Activated CD4-positive, alpha-beta T cell treated with anti-CD3 and anti-CD28 coated beads, Interleukin-2, amount 10 ng/mL, durations not matched to agents 7 days and 5 days (primary cell): ENCODE measurements at places on chromosomes 2 and 18. TPM values are rescaled to one million over a fixed set of nuclear protein-coding genes. Genes with fewer than 3 reads are reported as not detected.
A peak's percentile ranks its signal among the peaks of the same experiment; 100 is the strongest.

CTNNA2 gene
- not detected for total RNA-seq

ZSWIM2 gene
- total RNA-seq: not detected

CD28 gene
- 163 TPM for total RNA-seq

KIF5C gene
- total RNA-seq: 6.0 TPM

CABYR gene
- total RNA-seq: 1.3 TPM

GPR45 gene
- total RNA-seq: not detected

OXER1 gene
- not detected for total RNA-seq

CNDP1 gene
- total RNA-seq: not detected

CRYGA gene
- total RNA-seq: not detected

DNA sequence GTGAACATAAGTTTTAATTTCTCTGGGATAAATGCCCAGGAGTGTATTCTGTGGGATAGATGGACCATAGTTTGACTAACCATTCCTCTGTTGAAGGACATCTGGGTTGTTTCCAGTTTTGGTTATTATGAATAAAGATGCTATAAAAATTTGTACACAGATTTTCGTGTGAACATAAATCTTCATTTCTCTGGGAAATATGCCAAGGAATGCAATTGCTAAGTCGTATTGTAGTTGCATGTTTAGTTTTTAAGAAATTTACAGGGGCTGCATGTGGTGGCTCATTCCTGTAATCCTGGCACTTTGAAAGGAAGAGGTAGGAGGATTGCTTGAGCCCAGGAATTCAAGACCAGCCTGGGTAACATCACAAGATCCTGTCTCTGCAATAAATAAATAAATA lies 6.9 kb upstream of the SLC11A1 start:
- H3K27me3 ChIP-seq: peaks cover 1% of the 10 kb centered on the region
- no peak overlapping the region for H3K27ac ChIP-seq
- no peaks in the 10 kb centered on the region for H3K36me3 ChIP-seq

GRCh38 chr2:233064530-233065199 lies 4.5 kb downstream of the INPP5D start:
- peaks cover 65% of the 10 kb centered on the region for H3K4me1 ChIP-seq
- no peaks in the 10 kb centered on the region for H3K27me3 ChIP-seq
- H3K4me3 ChIP-seq: peak overlapping the region; percentile 22
- peaks cover 75% of the 10 kb centered on the region for H3K36me3 ChIP-seq

- H3K27ac ChIP-seq: no peak overlapping the region
- no peaks in the 10 kb centered on the region for H3K27me3 ChIP-seq
- H3K4me3 ChIP-seq: no peak overlapping the region
- DNase-seq: no peak
- H3K4me1 ChIP-seq: no peaks in the 10 kb centered on the region
These were observed 194.9 kb upstream of the BOD1L2 start for GRCh38 chr18:56952026-56952425.

DNA sequence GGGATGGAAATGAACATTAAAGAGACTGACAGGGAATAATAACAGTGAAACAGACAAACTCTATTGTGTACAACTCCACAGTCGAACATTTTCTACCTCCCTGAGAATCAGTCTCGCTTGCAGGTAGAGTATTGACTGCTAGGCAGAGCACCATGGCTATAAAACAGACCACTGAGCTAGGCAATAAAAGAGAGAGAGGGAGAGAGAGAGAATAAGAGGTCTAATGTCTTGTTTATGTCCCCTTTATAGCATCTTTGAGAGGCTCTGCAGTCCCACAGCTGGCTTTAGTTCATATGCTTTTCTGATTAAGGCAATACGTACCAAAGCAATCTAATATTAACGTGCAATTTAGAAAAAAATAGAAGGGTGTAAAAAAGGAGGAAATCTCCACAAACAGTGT lies 652.6 kb downstream of the NRXN1 start:
- no peaks in the 10 kb centered on the region for H3K4me1 ChIP-seq
- no peaks in the 10 kb centered on the region for H3K27me3 ChIP-seq
- H3K27ac ChIP-seq: no peak overlapping the region
- H3K36me3 ChIP-seq: no peaks in the 10 kb centered on the region
- no peak for DNase-seq

DNA sequence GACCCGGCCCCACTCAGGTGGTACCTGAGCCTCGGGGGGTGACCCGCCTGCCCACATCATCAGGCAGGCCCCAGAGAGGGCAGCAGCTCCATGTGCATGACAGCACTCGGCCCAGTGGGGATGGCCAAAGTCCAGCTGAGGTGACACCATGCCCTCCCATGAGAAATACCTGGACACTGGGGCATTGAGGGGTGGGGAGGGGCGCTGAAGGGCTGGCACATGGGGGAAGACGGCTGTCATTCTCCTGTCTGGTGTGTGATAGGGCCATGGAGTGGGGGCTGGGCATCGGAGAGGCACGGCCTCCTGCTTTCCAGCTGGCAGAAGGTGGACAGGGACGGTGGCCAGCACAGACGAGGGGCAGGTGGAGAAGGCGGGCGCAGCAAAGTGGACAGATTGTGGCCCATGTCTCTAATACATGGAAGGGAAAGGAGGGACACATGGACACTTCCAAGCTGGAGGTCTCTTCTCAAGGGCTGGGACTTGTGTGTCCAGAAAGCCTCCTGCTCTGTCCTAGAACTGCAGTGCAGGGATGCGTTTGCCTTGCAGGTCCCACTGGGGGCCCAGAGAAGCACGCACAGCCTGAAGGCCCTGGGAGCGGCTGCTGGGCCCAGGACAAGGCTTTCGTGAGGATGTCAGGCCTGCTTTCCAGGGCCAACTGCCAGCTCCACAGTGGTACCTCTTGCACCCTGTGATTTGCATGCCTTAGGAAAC lies 302.2 kb downstream of the NDUFA10 start:
- no peaks in the 10 kb centered on the region for H3K4me1 ChIP-seq
- no peak overlapping the region for H3K27ac ChIP-seq
- H3K27me3 ChIP-seq: no peaks in the 10 kb centered on the region
- DNase-seq: no peak
- H3K36me3 ChIP-seq: no peaks in the 10 kb centered on the region
- H3K4me3 ChIP-seq: no peak overlapping the region

GRCh38 chr2:98086491-98087446 lies at the start of gene VWA3B:
Gene VWA3B, plus strand, starts transcription at chr2:98087167. Its CDS starts 5,926 bp downstream, at chr2:98093093.
- peaks cover 35% of the 10 kb centered on the region for H3K27me3 ChIP-seq
- H3K4me1 ChIP-seq: peaks cover 34% of the 10 kb centered on the region
- peak; percentile 54 for DNase-seq
- H3K27ac ChIP-seq: no peak within 1 kb of the TSS
- no peaks in the 10 kb centered on the region for H3K36me3 ChIP-seq
- peak within 1 kb of the TSS; percentile 68 for H3K4me3 ChIP-seq

DNA sequence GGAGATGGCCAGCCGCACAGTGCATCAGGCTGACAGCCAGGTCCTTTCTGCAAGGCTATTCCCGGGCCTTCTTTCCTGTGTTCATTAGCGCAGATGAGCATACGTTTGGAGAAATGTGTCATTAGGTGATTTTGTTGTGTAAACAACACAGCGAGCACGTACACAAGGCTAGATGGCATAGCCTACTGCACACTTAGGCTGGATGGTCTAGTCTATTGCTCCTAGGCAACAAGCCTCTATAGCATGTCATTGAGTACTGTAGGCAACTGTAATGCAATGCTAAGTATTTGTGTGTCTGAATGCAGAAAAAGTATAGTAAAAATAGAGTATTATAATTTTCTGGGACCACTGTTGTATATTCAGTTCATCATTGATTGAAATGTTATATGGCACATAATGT lies 50.9 kb upstream of the PHLPP1 start:
- no peak overlapping the region for H3K4me3 ChIP-seq
- H3K27me3 ChIP-seq: no peaks in the 10 kb centered on the region
- no peaks in the 10 kb centered on the region for H3K4me1 ChIP-seq
- DNase-seq: no peak
- no peaks in the 10 kb centered on the region for H3K36me3 ChIP-seq

DNA sequence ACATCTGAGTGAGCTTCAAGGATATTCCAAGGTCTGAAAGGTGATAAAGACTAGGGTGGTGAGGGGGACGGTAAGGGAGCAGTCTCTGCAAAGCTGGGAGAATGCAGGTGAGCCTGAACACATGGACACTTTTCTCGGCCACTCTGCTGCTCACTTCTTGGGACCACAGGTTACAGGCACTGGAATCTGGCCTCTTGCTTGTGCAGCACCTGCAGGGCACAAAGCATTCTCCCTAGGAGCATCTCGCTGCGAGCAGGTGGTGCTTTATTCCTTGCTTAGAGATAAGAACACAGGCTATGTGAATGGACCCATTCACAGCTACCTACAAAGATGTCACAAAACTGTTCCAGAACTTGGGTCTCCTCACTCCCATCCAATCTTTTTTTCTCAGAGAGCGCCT lies 153.2 kb downstream of the DDX1 start:
- peaks cover 6% of the 10 kb centered on the region for H3K27me3 ChIP-seq
- H3K4me1 ChIP-seq: no peaks in the 10 kb centered on the region
- H3K4me3 ChIP-seq: no peak overlapping the region

DNA sequence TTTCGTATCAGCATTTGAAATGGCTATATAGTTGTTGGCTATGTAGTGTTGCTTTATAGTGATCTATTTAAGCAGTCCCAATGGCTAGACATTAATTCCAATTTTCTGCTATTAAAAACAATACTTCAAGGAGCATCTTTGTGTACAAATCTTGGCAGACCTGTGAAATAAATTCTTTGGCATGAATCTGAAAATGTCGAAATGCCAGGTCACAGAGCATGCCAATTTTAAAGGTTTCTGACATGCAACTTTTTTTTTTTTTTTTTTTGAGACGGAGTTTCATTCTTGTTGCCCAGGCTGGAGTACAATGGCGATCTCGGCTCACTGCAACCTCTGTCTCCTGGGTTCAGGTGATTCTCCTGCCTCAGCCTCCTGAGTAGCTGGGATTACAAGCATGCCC lies 26.8 kb upstream of the CABLES1 start:
- DNase-seq: no peak
- H3K27ac ChIP-seq: no peak overlapping the region
- H3K27me3 ChIP-seq: peaks cover under 1% of the 10 kb centered on the region
- no peak overlapping the region for H3K4me3 ChIP-seq

DNA sequence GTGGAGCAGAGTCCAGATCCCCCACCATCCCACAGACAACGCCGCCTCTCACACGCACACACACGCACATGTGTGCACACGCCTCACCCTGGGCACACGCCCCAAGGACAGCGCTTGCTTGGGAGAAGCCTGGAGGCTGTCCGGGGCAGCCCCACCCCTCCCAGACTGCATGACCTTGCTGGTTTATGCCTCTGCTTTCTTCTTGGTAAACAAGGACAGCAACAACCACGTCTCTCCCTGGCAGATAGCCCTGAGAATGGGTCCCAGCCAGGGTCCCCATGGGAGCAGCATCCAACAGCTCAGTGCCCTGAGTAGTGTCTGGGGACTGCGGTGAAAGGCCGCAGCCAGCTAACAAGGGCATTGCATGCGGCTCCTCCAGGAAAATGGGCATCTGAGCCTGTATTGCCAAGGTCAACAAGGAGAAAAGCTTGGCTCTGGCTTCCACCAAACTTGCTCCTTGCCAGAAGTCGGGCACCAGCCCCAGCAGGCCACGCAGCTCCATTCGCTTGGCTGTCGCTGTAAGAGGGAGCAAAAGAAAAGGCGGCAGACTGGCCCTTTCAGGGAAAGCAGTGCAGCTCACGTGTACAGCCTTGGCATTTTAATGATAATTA lies 234.6 kb downstream of the EIPR1 start:
- no peaks in the 10 kb centered on the region for H3K4me1 ChIP-seq
- no peak overlapping the region for H3K27ac ChIP-seq
- no peak for DNase-seq
- H3K36me3 ChIP-seq: peaks cover 3% of the 10 kb centered on the region
- H3K27me3 ChIP-seq: no peaks in the 10 kb centered on the region

GRCh38 chr2:242052421-242052820 lies 182.9 kb downstream of the RTP5 start:
- H3K27ac ChIP-seq: no peak overlapping the region
- no peaks in the 10 kb centered on the region for H3K4me1 ChIP-seq
- no peak for DNase-seq
- no peak overlapping the region for H3K4me3 ChIP-seq
- peaks cover 52% of the 10 kb centered on the region for H3K27me3 ChIP-seq
- H3K36me3 ChIP-seq: peaks cover 2% of the 10 kb centered on the region

DNA sequence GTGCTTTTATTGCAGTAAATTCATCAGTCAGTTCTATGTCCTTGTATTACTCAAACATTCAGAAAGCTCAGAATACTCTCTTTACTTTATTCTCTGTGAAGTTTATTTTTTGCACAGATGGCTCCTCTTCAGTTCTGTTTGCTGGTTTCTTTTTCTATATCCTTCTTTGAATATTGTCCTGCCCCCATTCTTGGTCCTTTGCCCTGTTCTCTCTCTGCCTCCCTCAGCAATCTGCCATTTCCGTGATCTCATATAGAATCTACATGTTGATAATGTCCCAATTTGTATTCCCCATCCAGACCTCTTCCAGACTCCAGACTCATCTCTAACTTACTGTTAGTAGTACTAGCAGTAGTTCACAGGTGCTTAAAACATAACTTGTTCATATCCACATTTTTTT lies 102.6 kb downstream of the HNMT start:
- no peaks in the 10 kb centered on the region for H3K27me3 ChIP-seq
- no peak for DNase-seq
- H3K4me1 ChIP-seq: no peaks in the 10 kb centered on the region
- no peak overlapping the region for H3K4me3 ChIP-seq

DNA sequence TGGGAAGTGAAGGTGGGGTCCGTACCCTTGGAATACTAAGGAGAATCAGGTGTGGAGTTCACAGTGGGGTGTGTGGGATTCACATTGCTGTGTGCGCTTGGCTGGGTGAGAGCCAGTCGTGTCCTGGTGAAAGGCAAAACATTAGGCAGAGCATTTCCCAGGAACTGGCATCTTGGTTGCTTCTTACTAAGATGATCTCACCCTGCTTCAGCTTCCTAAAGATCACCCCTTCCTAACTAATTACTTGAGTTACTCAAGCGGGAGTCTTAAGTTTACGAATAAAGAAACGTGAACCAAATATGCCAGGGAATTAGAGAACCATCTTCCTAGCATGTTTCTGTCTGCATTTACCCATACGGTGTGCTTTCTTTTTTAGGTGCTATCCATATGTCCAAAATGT lies 122.9 kb downstream of the NCK2 start:
- DNase-seq: no peak
- no peaks in the 10 kb centered on the region for H3K27me3 ChIP-seq
- H3K4me3 ChIP-seq: no peak overlapping the region

DNA sequence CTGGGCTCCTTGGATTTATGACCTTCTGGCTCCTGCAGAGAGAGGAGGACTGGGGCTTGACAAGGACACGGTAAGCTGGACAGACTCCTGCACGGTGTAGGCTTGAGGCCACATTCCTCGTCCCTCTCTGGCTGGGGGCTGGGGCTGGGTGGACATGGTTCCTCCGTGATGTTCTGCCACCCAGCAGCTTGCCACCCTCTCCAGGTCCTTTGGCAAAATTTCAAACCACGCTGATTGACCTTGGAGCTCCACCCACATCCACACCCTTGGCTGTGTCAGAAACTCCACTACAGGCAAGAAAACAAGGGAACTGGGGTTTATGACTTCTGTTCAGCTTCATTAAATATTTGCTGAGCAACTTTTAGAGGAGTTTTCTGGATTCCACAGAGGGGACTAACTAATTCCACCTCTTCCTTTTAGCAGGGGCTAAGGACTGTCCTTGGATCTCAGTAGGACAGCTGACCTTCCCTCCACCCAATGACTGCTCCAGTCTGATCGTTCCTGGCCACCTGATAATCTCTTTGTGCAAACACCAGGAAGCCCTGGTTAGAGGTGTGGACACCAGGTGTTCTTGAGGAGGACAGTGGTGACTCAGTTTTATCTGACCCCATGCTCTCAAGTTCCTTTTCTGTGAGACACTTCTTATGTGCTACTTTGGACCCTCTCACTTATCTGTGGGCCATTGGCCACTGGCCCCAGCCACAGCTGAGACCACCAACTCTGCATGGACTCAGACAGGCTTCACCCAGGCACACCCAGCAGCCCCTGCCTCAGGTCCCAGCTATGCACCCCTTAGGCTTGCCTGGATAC lies 29.3 kb downstream of the GPR55 start:
- H3K4me1 ChIP-seq: peaks cover 26% of the 10 kb centered on the region
- no peak overlapping the region for H3K27ac ChIP-seq
- no peak overlapping the region for H3K4me3 ChIP-seq
- H3K27me3 ChIP-seq: peaks cover 14% of the 10 kb centered on the region
- DNase-seq: peak; percentile 3
- H3K36me3 ChIP-seq: no peaks in the 10 kb centered on the region
